GM20000 (cell line): ENCODE measurements at places on chromosomes 7 and 10.

DNA sequence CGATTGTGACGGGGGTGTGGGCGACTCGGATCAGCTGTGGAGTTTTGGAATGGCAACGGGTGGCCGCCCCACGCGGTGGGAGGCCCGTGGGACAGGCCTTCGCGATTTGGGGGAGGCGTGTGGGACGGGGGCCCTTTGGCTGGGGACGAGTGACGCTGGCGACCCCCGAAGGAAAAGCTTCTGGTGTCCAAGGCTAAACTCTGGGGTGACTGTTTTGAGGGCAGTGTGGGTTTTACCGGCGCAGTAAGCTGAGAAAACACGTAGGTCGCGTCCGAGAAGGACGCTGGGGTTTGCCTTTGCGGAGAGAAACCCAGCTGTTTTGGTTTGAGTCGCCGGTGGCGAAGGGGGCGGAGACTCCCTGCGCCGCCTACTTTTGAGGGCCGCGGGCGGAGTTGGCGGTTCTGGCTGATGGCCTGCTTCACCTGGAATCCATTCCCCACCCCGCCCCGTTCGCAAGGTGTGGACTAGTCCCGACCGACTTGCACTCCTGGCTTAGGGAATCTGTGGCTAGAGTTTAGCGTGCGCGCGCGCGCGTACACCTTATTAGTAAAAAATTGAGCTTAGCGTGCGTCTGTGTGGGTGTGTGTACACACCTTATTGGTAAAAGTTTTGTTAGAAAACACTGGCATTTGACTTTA is 606 bp downstream of the TAX1BP1 start:
- peak; percentile 83 for DNase-seq

- peak; percentile 25 for DNase-seq
These were observed 531.1 kb upstream of the STEAP1 start for GRCh38 chr7:89623018-89623672.

- no peak for DNase-seq
These were observed 74.2 kb upstream of the LAMB4 start for GRCh38 chr7:108204281-108204796.

- no peak for DNase-seq
These were observed 637.8 kb downstream of the CNTNAP2 start for GRCh38 chr7:146754385-146754784.

- no peak for DNase-seq
These were observed 94.9 kb upstream of the KCNIP2 start for GRCh38 chr10:101938305-101939007.

- DNase-seq = no peak
These were observed 17.4 kb upstream of the SORBS1 start for GRCh38 chr10:95578619-95579018.

- peak; percentile 88 for DNase-seq
These were observed 73.3 kb downstream of the PRPF18 start for GRCh38 chr10:13659887-13660550.

GRCh38 chr10:128930515-128930914 is 536.5 kb upstream of the MGMT start:
- DNase-seq = no peak

- DNase-seq = no peak
These were observed 70.4 kb downstream of the COA1 start for GRCh38 chr7:43658718-43659548.

GRCh38 chr10:85195596-85195995 is 867.2 kb downstream of the CCSER2 start:
- no peak for DNase-seq

DNA sequence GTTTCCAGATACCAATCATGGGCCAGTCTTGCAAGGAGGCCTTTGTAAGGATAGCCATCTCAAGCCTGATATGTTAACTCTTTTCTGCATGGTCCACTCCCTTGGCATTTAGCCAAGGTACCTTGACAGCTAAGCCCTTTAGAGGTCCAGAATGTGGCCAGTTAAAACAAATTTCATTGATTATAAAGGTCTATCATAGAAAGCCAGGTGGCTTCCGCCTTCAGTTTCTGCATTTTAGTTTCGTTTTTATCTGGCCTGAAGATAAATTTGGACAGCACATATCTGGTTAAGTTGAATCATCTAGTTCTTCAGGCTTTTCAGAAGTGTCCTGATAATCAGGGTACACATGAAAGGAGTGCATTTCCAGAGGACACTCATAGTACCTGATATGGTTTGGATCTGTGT is 30.7 kb downstream of the ANKIB1 start:
- peak; percentile 25 for DNase-seq

GRCh38 chr10:33005322-33006301 is 47.6 kb upstream of the ITGB1 start:
- peak; percentile 58 for DNase-seq

- DNase-seq = no peak
These were observed 15.0 kb downstream of the RPA3 start for GRCh38 chr7:7703427-7703826.

DNA sequence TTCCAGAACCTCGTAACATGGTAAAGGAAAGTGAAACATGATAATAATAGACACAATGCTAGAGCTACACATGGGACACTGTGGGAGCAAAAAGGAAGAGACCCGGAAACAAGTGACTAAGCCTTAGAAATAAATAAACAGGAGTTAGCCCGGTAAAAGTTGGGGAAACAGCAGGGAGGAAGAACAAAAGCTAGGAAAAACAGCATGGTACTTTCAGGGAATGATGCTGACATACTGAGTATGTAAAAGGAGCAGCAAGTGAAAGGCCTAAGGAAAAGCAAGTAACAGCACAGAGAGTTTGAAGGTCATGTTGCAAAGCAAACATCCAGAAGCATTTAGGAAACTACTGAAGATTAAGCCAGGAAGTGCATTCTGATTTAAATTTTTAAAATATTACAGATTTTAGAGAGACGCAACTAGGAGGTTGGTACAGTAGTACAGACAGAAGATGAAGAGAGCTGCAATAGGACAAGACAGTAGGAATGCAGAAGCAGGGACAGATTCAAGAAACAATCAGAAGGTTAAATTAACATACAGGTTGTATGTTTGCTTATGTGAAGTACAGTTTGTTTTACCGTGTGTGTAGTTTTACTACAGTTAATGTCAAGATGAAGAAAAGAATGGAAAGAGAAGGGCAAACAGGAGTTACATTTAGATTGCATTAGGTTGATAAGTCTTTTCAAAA is 63.7 kb downstream of the ARHGAP12 start:
- no peak for DNase-seq

DNA sequence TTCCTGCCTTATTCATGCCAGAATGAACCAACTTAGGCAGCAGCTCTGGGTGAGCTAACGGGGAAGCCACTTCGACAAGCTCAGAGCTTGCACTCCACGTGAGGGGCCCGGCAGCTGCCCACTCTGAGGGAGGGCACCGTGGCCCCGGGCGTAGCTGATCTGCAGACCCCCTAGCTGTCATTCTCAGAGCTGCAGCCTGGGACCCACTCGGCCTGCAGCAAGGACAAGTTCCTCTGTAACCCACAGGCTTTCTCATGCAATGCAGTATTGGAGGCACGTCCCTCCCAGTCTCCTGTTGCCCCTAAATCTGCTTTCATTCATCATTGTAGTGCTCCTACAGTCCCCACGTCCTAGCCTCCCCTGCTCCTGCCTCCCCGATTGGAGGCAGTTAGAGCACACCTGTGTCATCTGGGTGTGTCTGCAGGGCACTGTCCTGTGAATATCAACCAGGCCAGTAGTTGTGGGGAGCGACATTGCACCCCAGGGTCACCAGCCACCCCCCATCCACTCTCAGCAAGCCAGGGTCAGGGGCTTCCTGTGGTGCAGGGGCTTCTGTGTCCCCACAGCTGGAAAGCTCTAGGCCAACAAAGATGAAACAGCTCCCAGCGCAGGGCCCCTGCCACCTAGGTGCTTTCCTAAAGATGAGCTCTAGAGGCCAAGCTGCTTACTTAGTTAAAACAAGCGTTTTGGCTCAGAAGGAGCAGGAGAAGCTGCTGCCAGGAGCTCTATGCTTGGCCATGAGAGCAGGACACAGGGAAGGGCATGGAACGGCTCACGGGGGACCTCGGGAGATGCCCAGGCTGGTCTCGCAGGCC is 333.6 kb downstream of the ADARB2 start:
- no peak for DNase-seq

DNA sequence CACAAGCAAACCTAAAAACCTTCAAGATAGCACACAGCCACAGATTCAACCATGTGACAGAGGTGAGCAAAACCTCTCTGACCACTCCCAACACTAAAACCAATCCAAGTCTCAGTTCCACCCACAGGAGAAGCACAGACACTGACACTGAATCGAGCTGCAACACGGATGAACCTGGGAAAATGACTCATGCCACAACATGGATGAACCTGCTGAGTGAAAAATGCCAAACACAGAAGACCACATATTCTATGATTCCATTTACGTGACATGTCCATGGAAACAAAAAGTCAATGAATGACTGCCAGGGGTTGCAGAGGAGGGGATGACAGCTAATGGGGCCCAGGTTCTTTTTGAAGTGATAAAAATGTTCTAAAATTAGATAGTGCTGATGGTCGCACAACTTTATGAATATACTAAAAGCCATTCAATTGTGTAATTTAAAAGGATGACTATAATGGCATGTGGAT is 22.0 kb downstream of the CYTH3 start:
- DNase-seq = peak; percentile 38

DNA sequence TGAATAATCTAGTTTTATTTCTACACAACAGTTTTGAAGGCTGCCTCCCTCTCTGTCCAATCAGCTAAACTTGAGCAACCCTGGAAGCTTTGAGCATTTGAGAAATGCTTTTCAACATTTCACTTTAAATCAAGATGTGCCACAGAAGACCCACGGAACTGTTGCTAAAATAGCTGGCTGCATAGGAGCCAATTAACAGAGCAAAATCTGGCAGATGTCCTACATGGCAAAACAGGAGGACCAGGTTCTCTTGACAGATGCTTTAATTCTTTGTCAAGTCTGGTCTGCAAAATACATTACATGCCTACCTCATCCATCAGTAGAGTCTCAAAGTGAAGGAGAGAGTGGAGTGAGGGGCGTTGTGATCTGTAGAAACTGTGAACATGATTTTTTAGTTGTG is 185.9 kb downstream of the DPY19L1 start:
- no peak for DNase-seq

DNA sequence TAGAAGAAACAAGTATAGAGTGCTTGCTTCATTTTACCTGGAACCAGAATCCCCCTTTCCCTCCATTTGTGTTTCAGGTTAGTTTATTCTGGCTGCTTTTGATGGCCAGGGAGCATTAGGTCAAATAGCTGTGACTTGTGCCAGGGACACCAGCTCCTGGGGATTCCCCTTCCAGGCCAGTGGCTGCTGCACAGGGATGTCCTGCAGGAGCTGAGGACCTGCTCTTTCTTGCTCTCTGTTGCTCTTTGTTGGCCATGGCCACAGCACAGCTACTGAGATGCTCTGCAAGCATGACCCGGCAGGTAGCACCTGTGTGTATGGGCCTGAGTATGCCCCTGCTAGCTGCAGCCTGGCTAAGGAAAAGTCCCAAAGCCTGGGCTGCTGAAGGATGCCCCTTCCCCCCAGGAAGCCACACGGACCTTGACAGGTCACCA is 208.9 kb downstream of the EBF3 start:
- no peak for DNase-seq

DNA sequence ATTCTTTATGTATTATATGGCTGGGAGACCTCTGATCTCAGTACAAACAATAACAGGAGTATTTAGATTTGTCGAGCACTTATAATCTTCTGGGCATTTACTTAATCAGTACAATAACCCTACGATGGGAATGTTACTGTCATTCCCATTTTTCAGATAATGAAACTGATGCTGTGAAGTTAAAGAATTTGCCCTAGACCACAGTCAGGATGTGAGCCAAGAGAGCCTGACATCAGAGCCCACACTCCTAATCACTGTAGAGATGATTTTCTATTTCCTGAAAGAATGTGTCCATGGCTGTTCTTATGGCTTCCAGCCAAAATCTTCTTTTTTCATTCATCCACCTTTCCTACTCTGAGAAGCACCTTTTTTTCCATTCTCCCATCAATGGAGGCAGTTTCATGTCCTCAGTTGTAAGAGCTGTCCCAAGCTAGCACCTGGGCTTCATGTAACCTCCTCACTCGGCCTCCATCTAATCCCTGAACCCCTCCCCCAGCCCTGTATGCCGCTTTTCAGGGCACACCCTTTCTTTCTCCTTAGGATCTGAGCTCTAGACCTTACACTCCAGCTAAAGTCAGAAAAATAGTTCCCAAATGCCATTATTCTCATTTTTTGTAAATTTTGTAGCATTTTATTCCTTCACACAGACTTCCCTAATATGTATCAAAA is 12.2 kb upstream of the CAV1 start:
- no peak for DNase-seq

- peak; percentile 55 for DNase-seq
These were observed 22.0 kb upstream of the SLC26A4 start for GRCh38 chr7:107638594-107638993.

DNA sequence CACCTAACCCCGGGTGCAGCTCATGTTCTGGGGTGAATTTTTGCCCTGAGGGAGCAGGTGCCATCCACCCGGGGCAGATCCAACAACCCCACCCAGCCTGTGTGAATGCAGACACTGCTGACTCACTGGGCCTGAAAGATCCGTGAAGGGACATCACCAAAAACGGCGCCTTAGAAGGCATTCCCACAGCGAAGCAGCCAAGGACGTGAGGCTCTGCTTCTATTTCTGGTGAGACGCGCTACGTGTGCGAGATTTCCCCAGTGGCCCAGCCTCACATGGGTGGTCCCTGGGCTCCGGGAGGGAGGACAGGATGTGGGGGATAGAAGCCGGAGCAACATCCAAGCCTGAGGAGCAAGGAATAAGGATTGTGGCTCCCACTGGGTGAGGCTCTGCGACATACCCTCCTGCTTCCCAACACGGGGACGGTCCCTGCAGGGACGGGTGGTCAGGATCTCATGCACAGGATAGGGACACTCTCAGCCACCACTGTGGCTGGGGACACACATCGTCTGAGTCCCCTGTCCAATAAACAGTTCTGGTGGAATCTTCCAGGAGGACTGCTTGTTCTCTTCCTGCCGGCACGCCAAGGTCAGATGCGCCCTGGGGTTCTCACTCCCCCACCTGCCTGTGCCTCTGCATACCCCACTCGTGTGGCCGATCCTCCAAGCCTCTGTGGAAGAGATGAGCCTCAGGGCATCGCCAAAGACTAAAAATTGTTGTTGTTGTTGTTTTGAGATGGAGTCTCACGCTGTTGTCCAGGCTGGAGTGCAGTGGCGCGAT is 70.2 kb downstream of the ZRANB1 start:
- no peak for DNase-seq

DNA sequence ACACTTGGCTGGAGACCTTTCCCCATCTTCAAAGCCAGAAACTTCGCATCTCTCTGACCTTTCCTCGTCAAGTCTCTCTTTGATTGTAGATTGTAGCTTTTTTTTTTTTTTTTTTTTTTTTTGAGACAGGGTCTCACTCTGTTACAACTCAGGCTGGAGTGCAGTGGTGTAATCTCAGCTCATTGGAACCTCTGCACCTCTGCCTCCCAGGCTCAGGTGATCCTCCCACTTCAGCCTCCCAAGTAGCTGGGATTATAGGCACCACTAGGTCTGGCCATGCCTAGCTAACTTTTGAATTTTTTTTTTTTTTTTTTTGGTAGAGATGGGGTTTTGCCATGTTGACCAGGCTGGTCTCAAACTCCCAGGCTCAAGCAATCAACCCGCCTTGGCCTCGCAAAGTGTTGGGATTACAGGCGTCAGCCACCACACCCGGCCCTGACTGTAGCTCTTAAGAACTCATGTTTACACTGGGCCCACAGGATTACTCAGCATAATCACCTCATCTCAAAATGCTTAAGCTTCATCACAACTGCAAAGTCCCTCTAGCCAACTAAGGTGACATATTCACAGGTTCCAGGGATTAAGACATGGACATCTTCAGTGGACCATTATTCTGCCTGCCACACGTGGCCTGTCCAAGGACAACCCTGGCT is 11.7 kb downstream of the POLL start:
- no peak for DNase-seq
